ENCODE measurements at places on chromosomes 1 and 21.

DNA sequence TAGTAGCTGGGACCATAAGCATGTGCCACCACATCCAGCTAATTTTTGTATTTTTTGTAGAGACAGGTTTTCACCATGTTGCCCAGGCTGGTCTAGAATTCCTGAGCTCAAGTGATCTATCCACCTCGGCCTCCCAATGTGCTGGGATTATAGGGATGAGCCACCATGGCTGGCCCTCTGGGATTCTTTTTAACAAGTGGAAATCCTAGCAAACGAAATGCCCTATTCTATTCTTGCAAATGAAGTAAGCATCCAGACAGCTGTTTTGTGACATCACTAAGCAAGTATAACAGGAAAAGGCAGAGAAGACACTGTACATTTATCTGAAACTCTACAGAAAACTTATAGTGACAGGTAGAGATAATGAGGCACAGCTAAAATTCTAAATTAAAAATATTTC, 86.4 kb downstream of the DDAH1 start:
- DNase-seq: no peak

DNA sequence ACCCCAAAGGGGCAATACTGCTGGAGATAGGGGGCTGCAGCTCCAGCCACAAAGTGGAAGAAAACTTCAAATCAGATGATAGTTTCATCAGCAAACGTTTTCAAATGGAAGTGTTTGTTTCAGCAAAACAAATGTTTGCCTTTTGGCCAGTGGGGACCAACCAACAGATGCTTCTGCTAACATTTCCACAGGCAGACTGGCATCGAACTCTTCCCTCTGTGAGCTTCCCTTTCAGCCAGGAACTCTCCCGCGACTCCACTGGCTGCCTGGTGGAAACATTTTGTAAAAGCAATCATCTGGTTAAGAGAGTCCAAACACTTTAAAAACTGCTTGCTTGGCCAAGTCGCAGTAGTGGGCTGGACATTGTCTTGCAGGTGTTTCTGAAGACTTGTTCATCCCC, 30.7 kb downstream of the CENPF start:
- DNase-seq: no peak

GRCh38 chr1:169044296-169044695, 62.2 kb upstream of the ATP1B1 start:
- no peak for DNase-seq

- no peak for DNase-seq
These were observed 55.4 kb downstream of the LPGAT1 start for GRCh38 chr1:211775170-211775569.

DNA sequence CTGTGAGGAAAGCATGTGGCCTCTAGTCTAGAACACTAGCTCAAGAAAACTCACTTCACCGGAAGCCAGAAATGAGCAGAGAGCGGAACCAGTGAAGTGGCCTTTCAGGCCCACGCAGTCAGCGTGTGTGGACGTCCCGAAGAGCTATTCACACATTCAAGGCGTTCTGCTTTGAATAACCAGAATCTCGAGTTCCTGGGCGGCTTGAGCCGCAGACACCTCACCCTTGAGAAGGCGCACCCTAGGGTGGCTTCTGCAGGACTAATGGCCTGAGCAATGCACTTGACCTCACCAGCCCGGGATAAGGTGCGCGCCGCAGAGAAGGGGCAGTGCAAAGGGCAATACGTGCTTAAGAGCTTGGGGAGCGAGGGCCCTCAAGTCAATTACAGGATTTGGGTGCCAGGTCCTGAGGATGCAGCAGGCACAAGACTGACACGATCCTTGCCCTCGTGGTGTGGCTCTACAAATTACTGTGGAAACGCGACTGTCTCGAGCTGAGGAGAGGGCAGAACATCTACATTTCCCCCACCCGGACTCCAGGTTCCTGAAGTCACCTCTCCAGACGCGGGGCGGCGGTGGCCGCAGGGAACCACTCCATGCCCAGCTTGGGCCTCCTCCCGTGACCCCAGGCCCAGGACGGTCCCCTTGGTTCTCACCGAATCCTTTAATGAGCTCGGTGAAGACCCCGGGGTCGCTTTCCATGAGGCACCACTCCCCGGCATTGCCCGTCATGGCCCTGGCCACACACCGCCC, 455 bp downstream of the UCHL5 start:
- peak; percentile 82 for DNase-seq

DNA sequence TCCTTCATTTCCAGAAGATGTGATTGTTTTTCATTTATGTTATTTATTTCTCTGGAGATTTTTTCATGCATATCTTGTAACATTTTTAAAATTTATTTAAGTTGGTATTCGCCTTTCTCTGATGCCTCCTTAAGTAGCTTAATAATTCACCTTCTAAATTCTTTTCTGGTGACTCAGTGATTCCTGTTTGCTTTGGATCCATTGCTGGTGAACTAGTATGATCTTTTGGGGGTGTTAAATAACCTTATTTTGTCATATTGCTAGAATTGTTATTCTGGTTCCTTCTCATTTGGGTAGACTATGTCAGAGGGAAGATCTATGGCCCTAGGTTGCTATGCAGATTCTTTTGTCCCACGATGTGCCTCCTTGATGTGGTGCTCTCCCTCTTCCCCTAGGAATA, 1347.2 kb upstream of the B3GALT2 start:
- no peak for DNase-seq

- no peak for DNase-seq
These were observed 13.4 kb downstream of the ADORA1 start for GRCh38 chr1:203140743-203141520.

DNA sequence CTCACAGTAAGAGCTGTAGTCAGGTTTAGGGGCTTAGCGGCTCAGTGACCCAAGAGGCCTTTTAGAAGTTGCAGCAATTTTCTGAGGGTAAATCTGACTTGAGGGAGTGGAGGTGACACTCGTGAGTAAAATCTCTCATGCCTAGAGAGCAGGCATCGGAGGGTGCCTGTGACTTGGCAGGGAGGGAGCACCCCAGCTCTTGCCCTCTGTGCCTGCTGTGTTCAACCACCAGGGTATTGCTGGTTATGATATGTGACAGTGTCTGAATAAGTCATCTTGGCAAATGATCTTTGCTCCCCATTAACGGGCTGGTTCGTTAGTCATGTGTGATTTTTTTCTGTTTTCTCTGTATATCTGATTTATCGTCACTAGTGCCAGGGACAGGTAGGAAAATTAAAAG, 5.9 kb downstream of the MAN1C1 start:
- no peak for DNase-seq

DNA sequence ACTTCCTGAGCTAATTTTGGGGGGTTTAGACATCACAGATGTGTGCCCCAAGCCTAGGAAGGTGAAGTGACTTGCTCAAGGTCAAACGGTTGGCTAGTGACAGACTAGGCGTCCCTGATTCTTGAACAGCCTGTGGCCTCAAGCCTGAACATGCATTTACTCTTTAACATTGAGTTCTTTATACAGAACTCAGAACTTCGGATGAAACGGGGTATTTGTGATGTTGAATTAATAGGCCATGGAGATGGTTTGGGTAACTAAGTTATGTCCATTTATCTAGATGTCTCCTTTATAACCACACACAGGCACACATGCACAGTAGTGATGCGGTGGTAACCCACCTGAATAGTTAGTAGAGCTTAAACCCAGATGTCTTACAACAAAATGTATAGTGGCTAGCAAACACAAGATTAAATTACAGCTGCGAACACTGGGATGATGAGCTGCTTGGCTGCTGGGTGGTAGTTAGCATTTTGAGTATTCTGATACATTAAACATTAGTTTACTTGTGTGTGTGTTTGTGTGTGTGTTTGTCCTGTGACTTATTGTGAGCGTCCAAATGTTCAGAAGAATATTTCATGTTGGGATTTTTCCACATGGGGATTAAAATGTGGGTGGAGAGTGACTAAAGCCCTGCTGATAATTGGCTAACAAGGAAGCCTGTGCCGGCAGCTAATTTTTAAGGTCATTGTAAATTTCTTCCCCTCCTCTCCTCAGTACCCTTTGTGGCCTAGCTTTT, 2.3 kb downstream of the ATP1A1 start:
- no peak for DNase-seq

GRCh38 chr1:61951731-61952580, 209.7 kb downstream of the PATJ start:
- DNase-seq: no peak

GRCh38 chr1:171357179-171357578, 43.2 kb downstream of the FMO4 start:
- DNase-seq: no peak

- peak; percentile 58 for DNase-seq
These were observed 38.4 kb downstream of the PIK3CD start for GRCh38 chr1:9689971-9690381.

- DNase-seq: no peak
These were observed 37.5 kb downstream of the RXRG start for GRCh38 chr1:165407398-165407797.

DNA sequence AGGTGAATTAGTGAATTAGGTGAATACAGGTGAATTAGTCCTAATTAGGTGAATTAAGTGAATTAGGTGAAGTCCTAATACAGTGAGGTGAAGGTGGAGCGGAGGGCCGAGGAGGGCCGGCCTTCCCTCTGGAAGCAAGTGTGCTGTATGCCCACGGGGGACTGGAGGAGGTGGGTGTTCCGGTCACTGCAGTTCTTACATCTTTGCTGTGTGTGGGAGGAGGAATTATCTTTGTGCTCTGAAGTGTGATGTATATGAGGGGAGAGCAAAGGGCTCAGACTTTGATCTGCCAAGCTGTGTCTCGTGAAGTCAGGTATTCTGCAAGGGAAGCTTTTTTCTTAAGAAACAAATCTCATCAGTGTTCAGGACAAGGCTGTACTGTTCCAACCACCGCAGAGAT, 45.4 kb downstream of the AGPAT3 start:
- DNase-seq: no peak

DNA sequence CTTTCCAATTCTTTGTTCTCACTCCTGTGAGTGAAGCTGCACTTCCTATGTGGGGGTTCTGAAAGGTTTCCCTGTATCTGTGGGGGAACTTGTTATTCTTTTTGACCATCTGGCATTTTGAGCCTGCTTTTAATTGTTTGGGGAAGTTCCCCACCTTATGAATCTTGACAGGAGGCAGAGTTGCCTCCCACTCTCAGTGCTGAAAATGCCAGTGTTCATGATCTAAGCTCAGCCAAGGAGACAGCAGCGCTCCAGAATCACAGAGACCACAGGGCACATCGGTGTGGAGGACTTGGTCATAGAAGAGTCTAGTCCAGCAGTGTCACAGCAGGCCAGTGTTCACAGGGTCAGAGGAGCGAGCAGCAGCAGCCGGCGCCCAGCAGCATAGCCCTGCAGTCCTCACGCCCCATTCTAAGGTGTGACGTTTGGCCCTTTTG, 63.8 kb upstream of the PRDX6 start:
- DNase-seq: no peak

- DNase-seq: no peak
These were observed 8.0 kb upstream of the ELAPOR1 start for GRCh38 chr1:109105881-109106280.

DNA sequence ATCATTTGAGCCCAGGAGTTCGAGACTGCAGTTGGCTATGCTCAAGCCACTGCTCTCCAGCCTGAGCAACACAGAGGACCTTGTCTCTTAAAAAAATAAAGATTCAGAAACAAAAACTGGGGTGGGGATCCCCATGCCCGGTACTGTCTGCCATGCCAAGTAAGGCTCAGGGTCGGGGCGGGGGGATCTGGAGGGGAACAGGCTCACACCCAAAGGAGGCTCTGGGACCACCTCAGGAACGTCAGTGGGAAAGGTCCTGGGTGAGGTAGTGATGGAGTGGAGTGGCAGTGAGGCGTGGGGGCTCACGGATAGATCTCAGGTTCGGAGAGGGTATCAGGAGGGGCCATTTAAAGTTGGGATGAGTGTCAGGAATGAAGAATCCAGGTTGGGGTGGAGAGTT, 765 bp upstream of the S100A4 start:
- no peak for DNase-seq

- DNase-seq: no peak
These were observed 69.4 kb downstream of the GPATCH2 start for GRCh38 chr1:217561446-217561845.

DNA sequence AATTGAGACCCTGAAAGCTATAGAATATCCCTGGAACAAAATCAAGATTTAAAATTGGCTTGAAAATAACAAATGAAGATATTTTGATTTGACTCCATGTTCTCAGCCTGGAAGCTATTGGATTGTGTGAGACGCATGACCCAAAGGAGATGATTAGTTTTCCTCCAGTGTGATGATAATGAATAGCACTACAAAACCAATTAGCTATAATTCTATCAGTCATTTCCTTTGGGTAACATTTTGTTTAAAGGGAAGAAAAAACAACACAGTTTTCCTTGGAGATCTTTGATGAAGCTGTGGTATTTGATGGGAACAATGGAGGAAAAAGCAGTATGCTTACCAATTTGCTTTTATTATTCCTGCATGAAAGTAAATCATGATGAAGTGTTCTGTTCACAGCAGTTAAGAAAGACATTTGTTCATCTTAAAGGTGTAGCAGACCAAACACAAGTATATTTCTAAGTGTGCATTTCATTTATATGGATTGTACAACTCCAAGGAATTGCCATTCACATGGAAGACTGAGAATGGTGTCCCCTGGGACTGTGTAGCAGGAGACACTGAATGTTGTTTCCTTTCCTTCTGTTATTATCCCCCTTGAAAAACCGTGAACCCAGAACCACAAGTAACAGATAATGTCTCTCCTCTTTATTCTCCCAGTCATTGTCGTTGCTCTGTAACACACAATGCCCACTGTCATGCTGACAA, 111.4 kb downstream of the CACHD1 start:
- DNase-seq: peak; percentile 92

GRCh38 chr1:87560601-87561360, 232.1 kb downstream of the LMO4 start:
- DNase-seq: peak; percentile 84

DNA sequence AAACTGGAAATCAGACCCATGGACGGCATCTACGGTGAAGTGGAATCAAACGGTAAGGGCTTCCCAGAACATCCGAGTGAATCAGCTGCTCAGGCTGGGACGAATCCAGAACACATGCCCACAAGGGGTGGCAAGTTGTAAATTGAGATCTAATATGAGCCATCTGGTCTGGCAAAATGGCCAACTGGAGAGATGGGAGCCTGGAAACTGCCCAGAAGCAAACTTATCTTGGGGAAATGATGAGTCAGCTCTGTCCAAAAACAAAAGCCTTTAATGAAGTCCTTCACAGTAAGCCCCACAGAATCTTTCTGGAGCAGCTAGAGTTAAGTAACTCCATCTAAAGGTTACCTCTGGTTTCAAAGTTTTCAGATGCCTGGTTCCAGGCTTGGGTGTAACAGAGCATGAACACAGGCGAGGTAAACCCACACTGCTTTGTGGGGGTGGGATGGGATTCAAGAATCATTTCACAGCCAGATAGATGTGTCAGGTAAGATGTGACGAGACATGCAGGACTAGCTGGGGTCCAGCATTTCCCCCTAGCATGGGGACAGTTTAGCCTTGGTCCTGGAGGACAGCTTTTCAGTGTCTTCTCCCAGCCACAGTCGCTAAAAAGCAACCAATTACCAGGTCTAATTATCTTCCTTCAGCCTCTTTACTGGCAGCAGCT, 10.5 kb upstream of the SRP9 start:
- no peak for DNase-seq

GRCh38 chr1:161068306-161069234, 1.1 kb downstream of the ARHGAP30 start:
- DNase-seq: no peak

GRCh38 chr1:58447042-58447441, 99.5 kb downstream of the OMA1 start:
- DNase-seq: no peak

- DNase-seq: no peak
These were observed at the start of gene EVA1C for GRCh38 chr21:32412162-32413014. Gene EVA1C (plus strand): TSS chr21:32412706. CDS start chr21:32412854, 148 bp downstream.
